ENCODE measurements at places on chromosomes 16 and 17. TPM values are rescaled to one million over a fixed set of nuclear protein-coding genes. Genes with fewer than 3 reads are reported as not detected.

KCTD11 gene
- polyA plus RNA-seq = 16.2 TPM

SLC16A13 gene
- 0.87 TPM for polyA plus RNA-seq

EVI2A gene
- polyA plus RNA-seq = 0.62 TPM

ZNF423 gene
- polyA plus RNA-seq = 0.72 TPM

RARA gene
- polyA plus RNA-seq = 23.7 TPM

NPIPB13 gene
- 2.7 TPM for polyA plus RNA-seq
